ENCODE measurements at places on chromosomes 12 and 14. TPM values are rescaled to one million over a fixed set of nuclear protein-coding genes. Genes with fewer than 3 reads are reported as not detected.

IL26 gene
- polyA plus RNA-seq = not detected

- no peak for DNase-seq
Measured at GRCh38 chr12:31368666-31369361, 42.9 kb upstream of the SINHCAF start.

KRT77 gene
- not detected for polyA plus RNA-seq

C12orf57 gene
- 197 TPM for polyA plus RNA-seq

All from right lung (tissue), 10 donors.